ENCODE measurements at places on chromosomes 5 and 9.

GRCh38 chr5:59185757-59186385 lies 603.0 kb downstream of the RAB3C start:
- DNase-seq: no peak

DNA sequence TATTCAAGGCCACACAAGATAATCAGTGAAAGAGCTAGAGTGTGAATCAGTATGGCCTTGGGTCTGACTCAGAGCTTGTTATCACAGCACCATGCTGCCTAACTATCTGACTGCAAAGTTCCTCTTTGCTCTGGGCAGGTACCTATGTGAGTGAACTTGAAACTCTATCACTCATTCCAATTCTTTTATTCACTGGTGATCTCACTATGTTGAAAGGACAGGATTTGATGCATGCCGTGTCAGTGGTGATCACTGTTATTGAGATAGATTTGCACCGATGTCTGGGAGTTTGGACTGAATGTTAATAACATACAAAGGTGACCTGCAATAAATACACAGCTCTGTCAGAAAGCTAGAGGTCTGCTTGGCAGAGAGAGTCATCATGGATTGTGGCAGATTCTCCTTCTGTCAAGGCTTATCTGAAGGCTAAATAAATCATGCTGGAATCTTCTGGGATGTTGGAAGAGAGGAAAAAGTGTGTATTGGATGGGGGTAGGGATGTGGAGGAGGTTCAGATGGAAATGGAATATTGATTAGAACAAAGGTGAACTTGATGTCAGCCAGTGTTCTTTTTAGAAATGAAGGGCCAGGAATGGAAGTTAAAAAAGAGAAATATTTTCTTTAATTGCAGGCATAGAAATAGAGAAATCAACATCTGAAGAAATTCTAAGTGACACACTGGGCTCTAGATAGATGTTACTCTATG lies 91.8 kb upstream of the TNC start:
- DNase-seq: peak; percentile 22

DNA sequence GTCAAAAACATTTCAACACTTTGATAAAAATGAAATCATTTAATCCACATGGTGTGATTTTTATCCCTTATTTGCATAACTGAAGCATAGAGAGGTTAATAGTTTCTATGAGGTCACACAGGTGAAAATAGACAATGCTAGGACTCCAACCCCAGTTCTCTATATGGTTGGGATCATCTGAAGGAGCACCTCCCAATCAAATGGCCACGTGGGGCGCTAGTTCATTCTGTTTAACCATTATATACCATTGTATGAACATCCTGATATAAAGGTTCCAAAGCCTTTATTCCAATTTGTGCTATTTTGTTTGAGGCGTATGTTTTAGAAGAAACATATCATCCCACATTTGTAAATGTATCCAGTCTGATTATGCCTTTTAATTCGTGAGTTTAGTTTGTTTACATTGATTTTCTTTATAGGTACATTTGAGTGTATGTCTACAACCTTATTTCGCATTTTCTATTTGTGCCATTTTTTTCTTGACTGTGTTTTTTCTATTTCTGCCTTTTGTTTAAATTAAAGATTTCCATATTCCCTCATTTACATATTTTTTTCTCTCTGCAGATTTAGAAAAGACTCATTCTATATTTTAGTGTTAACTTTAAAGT lies 1092.0 kb downstream of the MAT2B start:
- no peak for DNase-seq

DNA sequence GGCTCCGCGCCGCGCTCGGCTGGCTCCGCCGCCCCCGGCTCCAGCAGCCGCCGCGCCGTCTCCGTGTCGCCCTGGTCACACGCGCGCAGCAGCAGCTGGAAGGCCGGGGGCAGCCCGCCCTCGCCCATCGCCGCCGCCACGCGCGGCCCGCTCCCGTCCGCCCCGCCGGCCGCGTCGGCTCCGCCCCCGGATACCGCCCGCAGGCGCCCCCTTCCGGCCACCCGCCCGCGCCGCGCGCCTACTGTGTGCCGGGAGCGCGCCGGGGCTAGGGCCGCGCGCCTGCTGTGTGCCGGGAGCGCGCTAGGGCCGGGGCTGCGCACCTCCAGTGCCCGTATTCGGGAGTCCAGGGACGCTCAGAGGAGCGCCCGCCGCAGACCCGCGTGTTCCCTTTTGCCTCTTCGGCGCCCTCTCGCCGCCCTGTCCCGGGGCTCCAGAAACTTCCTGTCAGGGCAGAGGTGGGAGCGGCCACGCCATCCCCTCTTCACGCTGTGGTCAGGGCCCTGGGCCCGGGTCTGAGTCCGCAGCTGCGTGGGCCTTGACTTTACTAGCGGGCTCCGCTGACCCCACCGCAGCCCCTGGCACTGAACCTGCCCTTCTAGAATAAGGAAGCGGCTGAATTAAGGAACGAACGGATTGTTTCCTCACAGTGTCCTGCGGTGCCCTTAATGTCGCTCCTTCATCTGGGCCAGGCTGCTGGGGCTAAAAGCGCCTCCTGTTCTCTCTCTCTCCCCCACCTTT lies at the start of gene ANKS6:
Gene ANKS6 (minus strand): TSS at position 192 of the 738 bp plus-strand sequence. CDS start 64 bp downstream, at position 128.
- DNase-seq: peak; percentile 89

- DNase-seq: no peak
Observed at GRCh38 chr9:125888211-125888610, 141.0 kb downstream of the PBX3 start.

GRCh38 chr5:96817506-96817905 lies 9.8 kb upstream of the ERAP1 start:
- no peak for DNase-seq

Data from stimulated activated CD8-positive, alpha-beta memory T cell treated with anti-CD3 and anti-CD28 coated beads, Interleukin-4, amount 100 ng/mL, for 48 hours (primary cell).